ENCODE measurements at places on chromosomes 3 and 15.

DNA sequence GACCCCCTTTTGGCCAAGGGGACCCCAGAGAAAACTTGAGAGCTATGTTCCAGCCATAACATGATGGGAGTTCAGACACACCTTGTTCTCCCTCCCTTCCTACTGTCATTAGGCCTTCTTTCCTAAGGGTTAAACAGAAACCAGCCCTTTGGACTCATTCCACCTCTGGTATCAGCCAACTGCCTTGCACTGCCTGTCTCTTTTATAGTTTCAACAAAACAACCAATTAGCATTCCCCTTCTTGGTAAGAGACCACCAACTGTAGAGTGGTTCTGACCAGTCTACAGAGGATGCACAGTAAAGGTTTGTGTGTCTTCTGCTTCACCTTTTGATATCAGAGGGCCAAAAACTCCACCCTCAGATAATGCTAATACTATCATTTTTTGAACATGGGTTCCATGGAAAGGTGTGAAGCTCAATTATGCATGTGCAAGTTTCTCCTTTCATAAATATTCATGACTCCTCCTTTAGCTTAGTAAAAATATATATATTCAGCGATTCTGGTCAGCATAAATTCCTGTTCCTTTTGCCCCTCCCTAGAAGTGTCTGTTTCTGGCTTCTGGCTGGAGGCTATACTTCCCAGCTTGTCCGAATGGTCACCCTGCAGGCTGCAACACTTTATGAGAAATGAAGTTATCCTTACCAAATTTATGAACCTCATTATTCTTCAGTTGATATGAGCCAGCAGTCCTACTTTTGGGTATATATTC is 55.9 kb downstream of the SERP1 start:
- DNase-seq, result no peak

DNA sequence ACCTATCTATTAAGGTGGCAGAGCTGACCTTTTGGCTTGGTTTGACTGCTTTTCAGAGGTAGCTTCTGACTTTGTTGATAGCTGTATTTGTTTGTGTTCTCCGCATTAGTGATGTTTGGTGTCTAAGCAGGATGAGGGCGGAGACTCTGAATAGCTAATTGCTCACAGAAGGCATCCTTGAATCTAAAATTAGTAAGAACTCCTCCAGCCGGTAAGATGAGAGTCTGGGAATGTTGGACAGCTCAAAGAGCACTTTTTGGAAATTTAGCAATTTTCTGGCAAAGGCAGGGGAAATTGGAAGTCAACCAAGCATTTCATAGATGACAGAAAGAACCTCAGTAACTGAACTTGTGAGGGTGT is 174.1 kb downstream of the KLHL25 start:
- DNase-seq, result no peak

GRCh38 chr3:197169028-197169427 is 129.4 kb downstream of the DLG1 start:
- no peak for DNase-seq

DNA sequence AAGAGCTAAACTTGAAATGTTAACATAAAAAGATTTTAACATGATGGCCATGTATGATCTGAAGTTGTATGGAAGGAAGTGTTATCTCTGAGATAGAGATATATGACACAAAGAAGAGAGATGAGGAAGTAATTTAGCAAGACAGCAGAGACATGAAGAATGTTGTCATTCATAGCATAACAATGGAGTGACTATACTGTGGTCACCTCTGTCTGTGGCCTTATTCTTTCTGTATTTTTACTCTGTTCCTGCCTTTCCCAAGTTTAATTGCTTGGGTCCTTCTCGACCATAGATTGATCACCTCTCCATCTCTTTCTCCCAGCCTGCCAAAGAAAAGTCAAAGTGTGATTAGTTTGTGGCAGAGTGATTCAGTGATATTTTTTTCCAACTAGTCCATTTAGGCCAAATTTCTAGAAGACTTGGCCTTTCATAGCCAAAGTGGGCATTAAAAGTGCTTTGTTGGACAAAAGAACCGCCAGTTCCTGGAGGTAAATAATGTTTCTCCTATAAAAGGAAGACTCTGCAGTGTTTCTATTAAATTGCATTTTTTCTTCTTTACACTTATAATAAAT is 711.9 kb downstream of the CADM2 start:
- no peak for DNase-seq

DNA sequence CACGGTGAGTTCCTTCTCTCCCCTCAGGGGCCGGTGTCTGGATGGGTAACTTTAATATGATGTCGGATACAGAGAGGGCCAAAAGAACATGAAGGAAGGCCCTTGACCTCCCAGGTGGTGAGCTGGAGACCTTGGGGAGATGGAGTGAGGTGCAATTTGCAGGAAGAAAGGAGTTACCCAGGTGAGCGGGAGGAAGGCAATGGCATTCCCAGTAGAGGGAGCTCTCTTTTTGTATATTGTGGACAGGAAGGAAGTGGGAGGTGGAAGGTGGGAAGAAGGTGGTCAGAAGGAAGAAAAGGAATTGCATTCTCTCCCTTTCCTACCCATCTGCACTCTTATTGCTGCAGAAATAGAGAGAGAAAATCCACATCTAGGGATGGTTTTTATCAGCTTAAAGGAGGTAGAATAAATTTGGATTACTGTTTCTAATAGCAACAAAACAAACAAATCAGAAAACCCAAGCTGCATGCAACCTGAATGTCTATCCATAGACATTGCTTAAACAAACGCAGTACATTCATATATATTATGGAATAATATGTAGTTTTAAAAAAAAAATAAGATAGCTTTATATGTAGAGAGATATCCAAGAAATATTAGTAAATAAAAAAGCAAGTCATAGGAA is 169.0 kb upstream of the TSC22D2 start:
- DNase-seq, result no peak

- DNase-seq, result no peak
These were observed 255.9 kb downstream of the XXYLT1 start for GRCh38 chr3:195015021-195015420.

DNA sequence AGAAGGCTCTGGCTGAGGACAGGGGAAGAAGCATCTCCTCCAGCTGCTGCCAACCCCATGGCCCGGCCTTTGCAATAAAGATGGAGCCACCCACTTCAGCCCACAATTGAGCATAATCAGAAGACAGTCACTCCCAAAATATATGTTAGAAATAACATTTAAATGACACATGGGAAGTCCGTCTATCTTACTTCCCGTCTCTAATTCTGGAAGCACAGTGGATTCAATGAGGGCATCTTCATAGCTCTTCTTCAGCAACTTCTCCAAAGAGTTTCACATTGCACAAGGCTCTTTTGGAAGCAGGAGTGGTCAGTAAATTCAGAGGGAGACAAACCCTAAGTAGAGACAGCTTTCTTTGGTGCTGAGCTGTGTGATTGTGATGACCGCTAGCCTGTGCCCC is 67.0 kb upstream of the SEC61A1 start:
- DNase-seq, result no peak

- DNase-seq, result no peak
These were observed 5.4 kb downstream of the TGFBR2 start for GRCh38 chr3:30611613-30612436.

DNA sequence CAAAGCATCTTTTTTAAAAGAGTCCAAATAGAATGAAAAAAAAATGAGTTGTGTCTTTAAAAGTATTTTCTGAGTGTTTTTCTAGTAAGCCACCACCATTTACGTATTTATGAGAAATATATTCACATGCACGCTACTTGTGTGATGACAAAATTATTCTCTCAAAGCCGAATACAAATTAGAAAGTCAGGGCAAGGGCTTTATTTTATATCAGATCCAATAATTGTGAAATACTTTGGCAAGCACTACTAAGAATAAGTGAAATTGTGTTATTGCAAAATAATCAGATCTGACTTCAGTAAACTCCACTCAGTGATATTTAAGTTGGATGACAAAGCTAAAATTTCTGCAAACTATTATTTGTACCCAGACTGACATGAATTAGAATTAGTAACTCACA is 589.3 kb upstream of the KCNMB2 start:
- no peak for DNase-seq

- DNase-seq, result no peak
These were observed 146.1 kb upstream of the BCHE start for GRCh38 chr3:165983284-165983683.

- no peak for DNase-seq
These were observed 303.4 kb downstream of the ZNF621 start for GRCh38 chr3:40827942-40828688.

DNA sequence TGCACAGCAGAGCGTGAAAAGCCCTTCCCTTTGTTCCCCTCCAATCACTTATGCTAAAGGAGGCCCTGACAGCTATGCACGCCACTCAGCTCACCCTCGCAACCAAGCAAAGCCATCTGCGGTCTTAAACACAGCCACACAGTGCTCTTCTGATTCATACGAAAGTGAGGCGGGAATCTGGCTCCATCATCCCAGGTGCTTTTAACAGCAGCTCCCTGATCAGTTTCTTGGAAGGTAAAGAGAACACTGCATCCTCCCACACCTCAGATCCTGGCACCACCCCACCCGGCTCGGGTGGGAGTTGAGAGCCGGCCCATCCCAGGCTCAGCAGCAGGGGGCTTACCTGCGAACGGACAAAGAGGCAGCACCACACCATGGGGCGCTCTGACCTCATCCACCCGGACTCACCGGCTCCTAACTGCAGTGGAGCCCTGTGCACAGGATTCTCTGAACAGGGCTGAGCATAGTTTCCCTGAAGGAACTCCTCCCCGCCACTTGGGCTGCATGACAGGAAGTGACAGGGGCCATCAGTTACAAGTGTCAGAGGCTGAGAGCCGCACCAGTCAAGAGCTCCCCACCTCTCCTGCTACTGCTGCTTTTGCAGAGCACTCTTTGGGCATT is 114.3 kb upstream of the ARHGEF3 start:
- peak; percentile 49 for DNase-seq

DNA sequence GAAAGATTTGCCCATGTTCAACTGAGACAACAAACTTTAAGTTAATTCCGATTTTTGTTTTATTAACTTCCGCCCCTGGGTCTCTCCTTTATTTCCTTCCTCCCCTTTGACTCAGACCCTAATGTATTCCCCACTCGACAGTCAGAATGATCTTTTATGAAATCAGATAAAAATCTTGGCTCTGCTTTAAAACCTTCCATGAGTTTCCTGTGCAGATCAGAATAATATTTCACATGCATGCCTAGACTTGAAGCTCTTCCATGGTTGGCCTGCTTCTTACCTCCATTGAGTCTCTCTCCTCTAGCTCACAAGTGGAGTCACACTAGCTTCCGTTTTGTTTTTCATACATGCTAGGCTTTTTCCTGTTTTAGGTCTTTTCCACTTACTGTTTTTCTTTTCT is 116.8 kb upstream of the SPATA16 start:
- no peak for DNase-seq

DNA sequence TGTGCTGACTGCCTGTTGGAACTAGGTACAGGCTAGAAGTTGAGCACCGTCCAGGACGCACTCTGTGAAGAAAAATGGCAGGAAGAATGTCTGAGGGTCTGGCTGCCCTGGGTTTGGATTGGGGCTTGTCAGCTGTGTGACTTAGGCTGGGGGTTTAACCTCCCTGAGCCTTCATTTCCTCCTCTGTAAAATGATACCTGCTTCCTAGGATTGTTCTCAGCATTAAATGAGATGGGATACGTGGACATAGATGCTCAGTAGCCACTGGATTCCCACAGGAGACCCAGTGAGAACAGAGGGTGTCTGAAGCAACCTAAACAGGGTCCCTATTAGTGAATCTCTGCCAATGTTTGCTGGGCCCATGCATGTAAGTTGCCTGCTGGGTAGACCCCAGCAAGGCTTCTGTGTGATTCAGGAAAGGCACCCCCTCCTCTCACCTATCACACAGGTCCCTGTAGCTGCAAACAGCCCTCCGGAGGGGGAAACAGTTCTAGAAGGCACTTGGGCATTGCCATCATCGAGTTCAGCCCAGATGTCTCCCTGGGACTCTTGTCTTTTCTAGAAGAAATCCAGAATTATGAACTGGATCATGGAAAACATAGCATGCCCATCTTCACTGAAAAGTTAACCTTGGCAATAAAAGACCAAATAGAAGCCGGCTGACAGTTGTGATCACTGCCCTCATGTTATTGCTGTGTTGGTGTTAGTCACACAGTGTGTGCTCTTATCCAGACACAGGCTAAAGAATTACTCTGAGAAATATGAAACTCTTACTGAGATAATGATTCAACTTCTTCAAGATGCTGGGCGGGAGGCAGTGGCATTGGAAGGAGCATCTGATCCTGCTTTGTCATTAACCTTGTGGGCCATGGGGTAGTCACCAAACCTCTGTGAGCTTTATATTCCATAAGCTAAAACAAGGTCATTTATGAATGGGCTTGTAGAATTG is 64.5 kb downstream of the SMAD6 start:
- no peak for DNase-seq

- no peak for DNase-seq
These were observed 82.3 kb downstream of the CHSY1 start for GRCh38 chr15:101169495-101170071.

GRCh38 chr3:42756681-42757213 is 16.3 kb downstream of the CCDC13 start:
- no peak for DNase-seq

DNA sequence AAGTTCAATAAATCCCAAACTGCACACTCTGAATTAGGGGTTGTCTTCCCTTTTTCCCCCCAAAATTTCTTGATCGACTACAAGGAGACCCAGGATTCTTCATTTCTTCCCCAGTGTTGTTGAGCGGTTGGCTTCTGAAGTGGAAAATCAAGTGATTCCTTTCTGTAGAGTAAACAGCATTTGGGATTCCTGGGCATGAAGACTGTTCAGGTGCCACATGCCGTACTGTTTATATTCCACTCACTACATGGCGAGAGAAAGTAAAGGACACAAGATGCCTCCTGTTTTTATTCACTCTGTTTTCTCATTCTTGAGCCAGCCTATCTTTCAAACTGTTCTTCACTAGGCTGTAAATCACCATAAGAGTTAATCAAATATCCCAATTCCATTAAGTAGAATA is 12.6 kb downstream of the FSTL1 start:
- DNase-seq, result no peak

DNA sequence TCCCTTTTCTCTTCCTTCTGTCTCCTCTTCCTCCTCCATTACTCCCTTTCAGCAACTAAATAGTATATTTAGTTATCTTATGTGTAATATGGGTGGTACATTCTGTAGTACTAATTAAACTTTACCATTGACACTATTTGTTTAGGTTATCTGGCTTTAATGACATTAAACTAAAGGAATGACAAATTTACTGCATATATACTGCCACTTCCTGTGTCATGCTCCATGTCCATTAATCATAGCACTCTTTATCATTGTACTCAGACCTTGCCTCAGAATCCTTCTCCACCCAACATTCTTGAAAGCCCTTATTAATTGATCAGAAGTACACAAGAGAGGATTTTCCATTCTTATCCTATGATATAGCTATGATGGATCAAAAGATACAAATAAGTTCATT is 244.2 kb downstream of the NAALADL2 start:
- no peak for DNase-seq

All from activated CD4-positive, alpha-beta T cell treated with anti-CD3 and anti-CD28 coated beads for 24 hours (primary cell).